ENCODE measurements at places on chromosomes 11 and 22.

GRCh38 chr11:32435152-32435480 is 223 bp downstream of the WT1 start:
- no peak for DNase-seq

DNA sequence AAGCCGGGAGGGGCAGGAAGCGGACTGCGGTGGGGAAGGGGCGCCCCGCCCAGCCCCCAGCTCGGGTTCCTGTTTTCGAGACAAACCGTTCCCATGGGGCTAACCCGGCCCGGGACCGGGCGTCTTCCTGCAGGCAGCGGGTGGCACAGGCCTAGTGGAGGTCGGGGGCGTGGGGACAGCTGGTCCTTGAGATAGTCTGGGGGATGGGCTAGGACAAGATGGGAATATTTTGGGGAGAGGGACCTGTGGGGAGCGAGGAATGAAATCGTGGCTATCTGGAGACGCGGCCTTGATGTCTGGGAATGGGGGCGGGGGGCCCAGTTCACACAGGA is 1.2 kb upstream of the RASGRP2 start:
- DNase-seq = no peak

DNA sequence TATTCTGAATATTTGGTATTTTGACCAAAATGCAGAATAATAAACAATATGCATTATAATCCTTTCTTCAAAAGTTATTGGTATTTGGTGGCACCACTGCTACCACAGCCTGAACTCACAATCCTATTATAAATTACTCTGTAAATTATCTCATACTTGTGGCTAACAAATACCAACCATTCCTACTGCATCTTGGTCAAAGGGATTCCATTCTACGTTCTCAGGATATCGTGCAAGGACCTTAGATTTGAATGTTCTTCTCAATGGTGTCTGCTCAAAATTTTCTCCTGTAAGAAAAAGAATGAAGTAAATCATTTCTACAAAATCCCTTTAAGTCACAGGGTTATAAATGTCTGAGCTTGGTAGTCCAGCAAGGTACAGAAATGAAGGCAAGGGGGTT is 58.7 kb downstream of the DENND5A start:
- DNase-seq = no peak

- no peak for DNase-seq
Measured at GRCh38 chr11:44608991-44609782, 43.7 kb downstream of the CD82 start.

GRCh38 chr11:44033411-44033850 is 14.3 kb upstream of the ACCSL start:
- no peak for DNase-seq

DNA sequence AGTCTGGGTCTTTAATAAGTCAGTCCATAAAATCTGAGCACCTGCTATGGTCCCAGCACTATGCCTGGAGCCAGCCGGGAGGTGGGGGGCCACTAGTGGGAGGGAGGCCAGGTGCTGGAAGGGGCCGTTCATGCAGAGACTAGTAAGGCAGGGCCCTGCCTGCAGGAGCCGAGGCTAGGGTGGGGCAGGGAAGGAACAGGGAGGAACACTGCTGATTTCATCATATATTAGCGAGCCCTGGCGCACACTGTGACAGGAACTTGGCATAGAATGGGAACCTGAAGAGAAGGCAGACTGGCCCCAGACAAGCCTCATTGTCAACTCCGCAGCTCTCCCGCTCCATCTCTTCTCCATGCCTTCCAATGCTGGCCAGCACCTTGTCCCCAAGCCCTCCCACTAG is 7.1 kb downstream of the VSIG10L2 start:
- DNase-seq = no peak

DNA sequence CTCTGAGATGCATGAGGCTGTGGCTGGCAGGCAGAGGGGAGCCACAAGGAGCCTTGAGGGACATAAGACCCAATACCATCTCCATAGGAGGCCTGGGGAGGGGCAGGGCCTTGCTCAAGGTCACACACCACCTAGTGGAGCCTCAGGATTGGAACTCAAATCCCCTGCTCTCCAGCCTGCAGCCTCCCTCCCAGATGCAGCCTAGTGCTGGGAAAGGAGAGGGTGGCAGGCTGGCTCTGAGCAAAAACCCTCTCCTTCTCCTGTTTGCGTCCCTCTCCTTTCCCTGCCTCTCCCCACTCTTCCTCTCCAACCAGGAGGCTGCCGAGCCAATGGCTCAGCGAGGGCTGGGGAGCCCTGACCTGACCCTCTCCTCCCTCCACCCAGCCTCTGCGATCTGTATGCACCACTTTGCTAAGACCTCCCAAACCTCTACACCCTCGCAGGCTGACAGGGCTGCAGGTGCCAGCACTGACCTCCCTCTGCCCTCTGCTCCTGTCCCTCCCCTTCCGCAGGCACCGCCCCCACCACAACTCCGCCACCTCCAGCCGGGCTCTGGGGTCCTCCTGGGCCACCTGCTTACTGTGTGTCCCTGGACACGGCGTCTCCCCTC is 14.7 kb downstream of the IGLL1 start:
- no peak for DNase-seq

- DNase-seq = peak; percentile 67
Measured at GRCh38 chr11:120306519-120307242, 18.4 kb upstream of the TLCD5 start.

DNA sequence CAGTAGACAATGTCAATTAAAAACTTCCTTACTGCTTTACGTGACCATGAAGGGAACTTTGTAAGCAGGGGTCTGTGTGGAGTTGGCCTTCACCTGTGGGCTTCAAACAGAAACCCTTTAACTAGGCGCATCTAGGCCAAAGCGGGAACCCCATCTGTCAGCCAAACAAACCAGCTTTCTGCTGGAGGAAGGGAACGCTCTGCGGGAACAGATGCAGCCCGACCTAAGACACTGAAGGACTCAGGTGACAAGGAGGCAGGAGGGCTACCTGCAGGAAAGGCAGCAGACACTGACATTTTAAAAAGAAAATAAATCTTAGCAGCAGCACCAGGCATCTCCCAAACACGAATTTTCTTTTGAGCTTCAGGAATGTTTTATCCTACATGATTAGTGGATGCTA is 78.4 kb downstream of the CADM1 start:
- no peak for DNase-seq

DNA sequence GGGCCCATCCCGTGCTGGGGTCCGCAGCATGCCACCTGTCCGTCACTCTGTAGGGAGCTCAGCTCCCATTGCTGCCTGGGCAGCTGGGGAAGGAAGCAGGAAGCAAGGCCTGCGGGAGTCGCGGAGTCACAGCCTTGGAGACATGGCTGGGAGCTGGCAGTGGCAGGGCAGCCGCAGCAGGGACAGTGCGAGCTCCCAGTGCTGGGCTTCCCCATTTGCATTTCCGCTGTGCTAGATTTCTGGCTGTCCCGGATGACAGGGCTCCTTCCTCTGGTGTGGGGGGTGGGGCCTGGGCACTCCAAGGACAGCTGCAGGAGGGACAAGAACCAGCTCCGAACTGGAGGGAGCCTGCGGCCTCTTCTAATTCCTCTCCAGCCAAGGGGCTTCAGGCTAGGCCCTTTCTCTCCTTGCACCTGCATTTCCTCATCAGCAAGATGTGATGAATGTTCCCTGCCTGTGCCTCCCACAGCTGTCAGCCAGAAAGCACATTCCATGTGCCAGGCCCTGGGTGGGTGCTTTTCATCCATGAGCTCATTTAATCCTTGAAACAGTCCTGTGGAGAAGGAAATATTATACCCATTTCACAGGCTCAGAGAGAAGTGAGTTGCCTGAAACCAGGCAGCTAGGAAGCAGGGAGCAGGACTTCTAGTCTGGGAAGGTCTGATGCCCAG is 48.0 kb downstream of the MYO7A start:
- no peak for DNase-seq

GRCh38 chr11:78420255-78420764 is 2.7 kb upstream of the GAB2 start:
- no peak for DNase-seq

GRCh38 chr11:30984827-30985226 is 384.7 kb downstream of the DCDC1 start:
- no peak for DNase-seq

DNA sequence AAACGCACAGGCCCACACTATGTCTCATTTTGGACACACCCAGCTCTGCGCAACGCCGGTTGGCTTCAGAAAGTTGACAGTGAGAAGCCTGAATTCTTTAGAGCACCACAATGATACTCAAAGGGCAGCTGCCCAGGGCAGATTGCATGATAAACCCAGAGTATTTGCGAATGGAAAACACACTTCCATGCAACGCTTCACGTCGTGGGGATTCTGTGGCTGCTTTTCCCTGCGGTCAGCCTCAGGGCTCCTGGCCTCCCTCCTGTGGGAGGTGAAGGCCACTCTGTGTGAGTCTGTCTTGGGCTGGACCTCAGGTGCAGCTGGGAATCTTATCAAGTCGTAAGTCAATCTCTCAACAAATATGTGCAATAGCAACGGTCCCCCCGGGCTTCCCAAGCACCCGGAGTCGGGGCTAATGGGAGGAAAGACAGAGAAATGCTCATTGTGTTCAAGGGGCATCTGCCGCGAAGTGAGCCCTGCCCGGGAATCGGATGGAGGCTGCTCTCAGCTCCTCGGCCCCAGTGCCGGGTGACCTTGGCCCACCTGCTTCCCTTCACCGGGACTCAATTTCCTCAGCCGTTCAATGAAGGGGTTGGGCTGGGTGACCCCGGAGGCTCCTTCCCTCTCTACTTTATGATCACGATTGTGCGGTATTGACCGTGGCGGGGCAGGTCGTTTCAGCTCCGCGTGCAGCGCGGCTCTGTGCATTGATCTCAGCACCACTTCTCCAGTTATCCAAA is 623.6 kb downstream of the BRD1 start:
- no peak for DNase-seq

DNA sequence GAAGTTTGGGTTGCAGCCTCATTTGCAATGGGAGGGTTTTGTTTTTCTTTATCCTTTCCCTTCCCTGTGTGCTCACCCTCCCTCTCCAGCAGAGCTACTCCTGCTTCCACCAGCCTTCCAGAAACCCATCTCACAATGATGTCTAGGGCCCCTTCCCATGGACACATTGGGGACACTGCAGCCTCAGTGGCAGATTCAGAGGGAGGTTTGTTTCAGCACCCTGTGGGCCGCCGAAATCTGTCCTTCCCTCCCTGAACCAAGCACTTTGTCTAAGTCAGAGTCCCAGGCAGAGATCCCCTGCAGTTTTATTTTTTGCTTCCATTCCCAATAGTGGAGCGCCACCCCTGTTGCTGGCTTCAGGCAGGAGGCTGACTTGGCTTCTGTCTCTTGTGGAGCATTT is 8.6 kb upstream of the SYNGR1 start:
- DNase-seq = no peak

- no peak for DNase-seq
Measured at GRCh38 chr11:63521896-63522295, 14.7 kb upstream of the PLAAT4 start.

- DNase-seq = no peak
Measured at GRCh38 chr22:35250156-35250555, 7.1 kb upstream of the HMGXB4 start.

GRCh38 chr11:117930668-117931330 is 1.6 kb upstream of the TMPRSS13 start:
- no peak for DNase-seq

DNA sequence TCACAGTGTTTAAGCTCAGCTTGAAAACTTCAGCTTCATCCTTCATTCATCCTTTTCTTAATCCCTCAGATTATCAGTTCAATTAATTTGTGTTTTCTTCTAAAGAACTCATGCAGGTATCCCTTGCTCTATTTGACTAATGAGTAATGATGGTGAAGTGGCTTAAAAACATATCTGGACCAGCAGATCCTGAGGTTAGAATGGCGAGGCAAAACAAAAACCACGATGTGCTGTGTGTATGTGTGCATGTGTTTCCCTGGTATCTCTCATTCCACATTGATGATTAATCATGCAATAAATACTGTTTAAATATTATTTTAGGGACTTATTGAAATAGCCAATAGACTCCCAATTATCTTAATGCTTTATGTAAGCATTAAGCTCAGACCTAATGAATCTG is 437.0 kb downstream of the DYNC2H1 start:
- DNase-seq = no peak

GRCh38 chr11:20448834-20449233 is 61.3 kb downstream of the PRMT3 start:
- DNase-seq = no peak

DNA sequence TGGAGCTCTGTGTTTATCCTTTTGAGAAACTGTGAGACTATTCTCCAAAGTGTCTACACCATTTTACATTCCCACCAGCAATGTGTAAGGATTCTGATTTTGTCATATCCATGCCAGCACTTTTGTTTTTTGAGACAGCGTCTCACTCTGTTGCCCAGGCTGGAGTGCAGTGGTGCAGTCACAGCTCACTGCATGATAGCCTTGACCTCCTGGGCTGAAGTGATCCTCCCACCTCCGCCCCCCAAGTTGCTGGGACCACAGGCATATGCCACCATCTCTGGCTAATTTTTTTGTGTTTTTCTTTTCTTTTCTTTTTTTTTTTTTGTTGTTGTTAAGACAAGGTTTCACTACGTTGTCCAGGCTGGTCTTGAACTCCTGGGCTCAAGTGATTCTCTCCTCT is 35.3 kb downstream of the PPP6R3 start:
- no peak for DNase-seq

- DNase-seq = no peak
Measured at GRCh38 chr22:45877036-45877380, 100.0 kb downstream of the WNT7B start.

- no peak for DNase-seq
Measured at GRCh38 chr11:130178441-130179339, 19.1 kb downstream of the ST14 start.

DNA sequence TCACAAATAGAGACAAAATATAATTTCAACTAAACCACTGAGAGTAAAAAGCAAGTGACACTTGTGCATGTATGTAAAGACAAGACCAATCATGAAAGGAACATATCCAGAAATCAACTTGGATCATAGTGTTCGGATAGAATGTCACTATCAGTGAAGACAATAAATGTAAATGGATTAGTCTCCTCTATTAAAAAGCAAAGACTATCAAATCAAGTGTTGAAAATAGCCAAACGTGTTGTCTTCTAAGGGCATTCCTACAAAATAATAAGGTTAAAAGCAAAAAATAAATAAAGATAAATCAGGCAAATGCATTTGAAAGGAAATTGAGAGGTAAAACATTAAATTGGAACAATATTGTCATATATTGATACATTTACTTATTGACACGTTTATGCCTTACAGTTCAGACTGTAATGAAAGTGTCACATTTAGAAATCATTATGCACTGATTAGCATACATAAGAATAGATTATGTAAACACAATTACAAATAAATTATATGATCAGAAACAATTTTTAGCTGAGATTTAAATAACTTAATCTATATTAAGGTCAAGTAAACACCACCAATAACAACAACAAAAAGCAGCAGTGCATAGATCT is 1100.1 kb downstream of the BRD1 start:
- DNase-seq = no peak

Measured in dermis microvascular lymphatic vessel endothelial cell (primary cell).